SW480 (cell line): ENCODE measurements at places on chromosomes 4 and X.

- no peak for DNase-seq
These were observed 36.5 kb downstream of the FBXW7 start for GRCh38 chr4:152499344-152499743.

GRCh38 chrX:123436512-123437136 lies 252.5 kb downstream of the GRIA3 start:
- DNase-seq: no peak

DNA sequence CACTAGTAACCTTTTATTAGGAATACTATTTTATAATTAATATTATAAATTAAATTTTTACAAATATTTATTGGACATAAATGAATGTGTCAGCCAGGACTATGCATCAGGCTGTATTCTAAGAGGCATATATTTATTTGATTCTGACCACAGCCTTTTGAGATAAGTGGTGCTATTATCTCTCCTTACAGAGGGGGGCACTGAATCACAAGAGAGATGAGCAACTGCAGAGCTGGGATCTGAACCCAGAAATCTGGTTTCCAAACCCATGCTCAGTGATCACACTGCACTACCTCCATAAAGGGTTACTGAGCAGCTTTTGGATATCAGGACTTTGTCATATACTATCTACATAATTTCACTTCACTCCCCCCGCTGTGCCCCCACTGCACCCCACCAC lies 322.0 kb downstream of the TMA16 start:
- DNase-seq: no peak

GRCh38 chr4:74098427-74098994 lies 484 bp downstream of the CXCL2 start:
- DNase-seq: no peak

GRCh38 chr4:44679060-44679459 lies 840 bp downstream of the GUF1 start:
- DNase-seq: peak; percentile 1
